Hippocampal formation (tissue), 2 donors: ENCODE measurements at places on chromosomes 2 and 18.

DNA sequence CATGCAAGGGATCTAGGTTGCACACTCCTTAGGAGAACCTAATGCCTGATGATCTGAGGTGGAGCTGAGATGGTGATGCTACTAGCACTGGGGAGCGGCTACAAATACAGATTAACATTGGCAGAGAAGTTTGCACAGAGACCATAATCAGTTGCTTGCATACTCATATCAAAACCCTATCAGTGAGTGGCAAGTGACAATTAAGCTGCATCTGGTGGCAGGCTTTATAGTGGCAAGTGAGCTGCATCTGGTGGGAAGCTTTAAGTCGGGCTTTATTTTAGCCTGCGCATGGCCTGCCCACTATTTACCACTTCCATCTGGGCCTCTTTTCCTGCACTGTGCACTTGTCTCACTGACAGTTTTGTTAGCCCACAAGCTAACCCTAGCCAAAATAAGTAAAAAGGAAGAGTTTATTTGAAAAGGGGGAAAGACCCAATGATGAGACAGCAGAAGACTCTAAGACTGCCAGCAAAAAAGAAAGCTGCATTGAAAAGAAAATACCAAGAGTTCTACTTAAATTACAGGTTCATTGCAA is 140.9 kb upstream of the B3GNT2 start:
- no peak for DNase-seq

DNA sequence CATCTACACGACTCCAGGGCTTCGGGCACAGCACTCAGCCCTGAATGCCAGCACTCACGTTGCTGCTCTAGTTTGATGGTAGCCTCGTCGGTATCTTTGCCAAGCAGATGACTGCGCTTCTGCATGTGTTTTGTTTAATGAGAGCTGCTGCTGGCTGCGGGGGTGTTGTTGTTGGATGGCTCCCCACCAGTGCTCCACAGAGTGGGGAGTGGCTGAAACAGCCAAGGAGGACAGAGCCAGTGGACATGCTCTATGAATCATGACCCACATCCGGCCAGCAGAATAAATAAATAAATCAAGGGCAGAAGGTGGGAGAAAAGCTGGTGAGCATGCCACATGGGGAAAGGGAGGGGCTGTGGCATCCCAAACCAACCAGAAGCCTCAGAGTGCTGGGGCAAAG is 131.2 kb upstream of the SOX11 start:
- no peak for DNase-seq

- DNase-seq, result no peak
These were observed 93.6 kb downstream of the SATB2 start for GRCh38 chr2:199364153-199364552.

- no peak for DNase-seq
These were observed 467.7 kb upstream of the ID2 start for GRCh38 chr2:8214036-8214615.

DNA sequence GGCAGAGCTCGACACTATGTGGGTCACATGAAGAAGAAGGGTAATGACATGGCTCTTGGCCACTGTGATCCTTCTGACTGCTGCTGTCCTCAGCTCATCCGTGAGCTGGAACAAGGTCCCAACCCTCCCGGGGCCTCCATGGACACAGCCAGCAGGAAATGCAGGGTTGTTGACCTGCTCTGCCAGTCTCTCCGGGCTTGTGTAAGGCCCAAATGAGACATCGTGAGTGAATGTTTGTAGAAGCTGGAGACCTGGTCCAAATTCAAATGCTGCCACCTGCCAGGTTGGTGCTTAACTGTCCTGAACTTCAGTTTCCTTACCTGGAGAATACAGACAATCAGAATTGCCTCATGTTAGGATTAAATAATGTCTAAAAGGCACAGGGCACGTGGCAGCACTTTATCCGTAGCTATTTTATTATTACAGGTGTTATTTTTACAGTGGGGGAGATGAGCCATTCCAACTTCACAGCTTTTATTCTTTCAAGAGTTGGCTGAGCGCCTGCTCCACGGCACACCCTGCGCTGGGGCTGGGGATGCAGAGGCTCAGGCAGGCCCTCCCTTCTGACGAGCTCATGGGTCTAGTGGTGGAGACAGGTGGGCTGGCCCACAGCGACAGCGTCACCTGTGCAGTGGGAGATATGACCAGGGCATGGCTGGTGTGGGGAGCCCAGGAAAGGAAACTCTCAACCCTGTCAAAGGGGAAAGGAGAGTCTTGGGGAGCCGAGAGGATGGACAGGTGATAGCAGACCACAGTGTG is 15.1 kb downstream of the ARHGEF4 start:
- no peak for DNase-seq

GRCh38 chr18:12376034-12376753 is 833 bp downstream of the AFG3L2 start:
- DNase-seq, result no peak

DNA sequence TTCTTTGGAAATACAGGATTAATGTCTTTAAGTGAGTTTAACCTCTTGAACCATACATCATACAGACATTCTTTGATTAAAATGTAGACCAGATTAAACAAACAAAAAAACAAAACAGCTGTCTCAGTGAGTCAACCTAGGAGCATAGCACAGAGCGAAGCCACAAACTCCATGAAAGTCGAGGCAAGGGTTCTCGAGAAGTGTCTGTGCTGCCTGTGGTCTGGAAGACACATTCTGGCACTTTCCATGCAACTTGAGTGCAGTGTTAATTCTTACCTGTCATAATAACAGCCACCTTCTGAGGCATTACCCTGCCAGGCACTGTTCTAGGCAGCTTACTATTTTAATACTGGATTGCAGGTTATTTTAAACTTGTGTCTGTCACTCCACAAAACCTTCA is 435.5 kb upstream of the MMADHC start:
- no peak for DNase-seq

DNA sequence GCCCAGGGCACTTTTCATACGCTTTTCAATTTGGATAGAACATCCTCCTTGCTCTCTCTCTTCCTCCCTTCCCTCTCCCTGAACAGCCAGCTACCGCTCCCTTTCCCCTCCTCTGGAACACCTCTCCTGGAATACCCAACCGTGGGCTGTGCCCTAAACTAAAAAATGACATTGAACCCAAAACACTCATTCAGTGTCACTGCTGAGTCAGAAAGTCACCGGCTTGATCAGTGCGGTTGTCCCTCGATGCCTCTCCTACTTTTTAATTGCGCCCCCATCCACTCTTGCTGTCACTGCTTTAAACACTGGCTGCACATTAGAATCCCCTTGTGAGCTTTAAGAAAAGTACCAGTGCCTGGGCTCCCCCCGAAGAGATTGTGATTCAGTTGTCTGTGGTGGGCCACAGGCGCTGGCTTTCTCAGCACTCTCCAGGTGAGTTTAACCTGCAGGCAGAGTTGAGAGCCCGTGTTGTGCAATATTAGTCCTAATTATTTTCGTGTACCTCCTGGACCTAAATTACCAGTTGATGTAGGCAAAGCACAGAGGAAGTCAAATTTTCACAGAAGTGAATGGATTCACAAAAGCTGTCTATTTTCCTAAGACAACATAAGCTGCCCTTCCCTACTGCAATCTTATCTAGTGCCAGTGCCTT is 302.0 kb downstream of the PRKCE start:
- no peak for DNase-seq

GRCh38 chr2:152062125-152063091 is 36.4 kb downstream of the CACNB4 start:
- DNase-seq, result no peak

GRCh38 chr2:127220102-127220767 is at the start of gene CYP27C1:
TSS of gene CYP27C1 (minus strand) at chr2:127220299. CDS start at chr2:127220270, 29 bp downstream.
- no peak for DNase-seq

GRCh38 chr18:12231040-12231882 is 22.9 kb upstream of the CIDEA start:
- DNase-seq, result no peak

GRCh38 chr2:70676301-70677035 is 91.5 kb downstream of the ADD2 start:
- DNase-seq, result no peak

- DNase-seq, result no peak
These were observed 11.3 kb downstream of the NPAS2 start for GRCh38 chr2:100831158-100831750.

DNA sequence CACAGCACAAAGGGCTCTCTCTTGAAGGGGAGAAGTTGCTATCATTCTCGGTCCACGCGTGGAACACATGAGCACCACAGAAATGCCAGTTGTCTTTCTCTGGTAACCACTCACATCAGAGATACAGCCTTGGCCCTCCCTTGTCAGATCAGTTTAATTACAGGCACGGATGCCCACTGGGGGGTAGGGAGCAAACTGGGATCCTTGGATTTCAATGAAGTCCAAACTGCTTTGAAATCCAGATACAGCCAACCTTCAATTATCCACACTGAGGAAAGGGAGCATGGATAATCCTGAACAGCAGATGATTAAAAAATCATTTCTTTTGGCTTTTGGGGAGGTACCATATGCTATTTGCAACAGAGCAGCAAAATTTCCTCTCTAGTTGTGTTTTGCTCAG is 63.7 kb upstream of the DAPL1 start:
- no peak for DNase-seq

GRCh38 chr2:127146820-127147502 is 40.0 kb upstream of the BIN1 start:
- no peak for DNase-seq

GRCh38 chr2:100819370-100820272 is at the start of gene NPAS2:
TSS of gene NPAS2 (plus strand) at chr2:100820139. CDS start at chr2:100904755, 84,616 bp downstream.
- no peak for DNase-seq

DNA sequence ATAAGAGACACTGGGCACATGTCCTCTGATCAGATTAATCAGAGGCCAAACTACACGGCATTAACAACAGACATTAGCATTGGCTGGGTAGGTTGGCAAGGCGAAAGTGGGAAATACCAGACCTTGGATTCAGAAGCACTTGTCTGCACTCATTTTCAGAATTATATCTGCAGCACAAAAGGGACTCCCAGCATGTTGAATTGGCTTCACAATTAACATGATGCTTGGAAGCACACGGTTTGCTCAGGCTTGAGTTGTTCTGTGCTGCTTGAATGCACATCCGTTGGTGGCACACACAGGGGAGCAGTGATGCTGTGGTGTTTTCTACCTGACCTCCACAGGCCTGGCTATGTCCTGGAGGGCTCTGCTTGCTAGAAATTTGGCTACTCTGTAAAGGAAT is 83.9 kb downstream of the ACTR3 start:
- DNase-seq, result no peak

DNA sequence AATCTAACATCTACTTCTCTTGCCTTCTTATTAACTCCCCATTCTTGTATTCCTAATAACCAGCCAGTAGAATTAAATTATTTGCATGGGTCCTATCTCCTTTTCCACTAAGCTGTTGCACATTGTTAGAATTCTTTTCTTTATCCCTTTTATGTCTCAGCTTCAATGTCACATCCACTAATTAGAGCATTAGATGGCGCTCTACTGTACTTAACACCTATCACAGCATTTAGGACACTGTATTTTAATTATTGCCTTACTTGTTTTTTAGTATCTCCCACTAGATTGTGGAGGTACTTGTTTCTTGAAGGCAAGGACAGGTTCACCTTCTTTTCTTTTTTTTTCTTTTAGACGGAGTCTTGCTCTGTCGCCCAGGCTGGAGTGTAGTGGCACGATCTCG is 3.8 kb downstream of the LIPT1 start:
- no peak for DNase-seq

- DNase-seq, result no peak
These were observed 1392.9 kb upstream of the ACVR2A start for GRCh38 chr2:146451972-146452371.
